Stimulated activated CD4-positive, alpha-beta T cell treated with anti-CD3 and anti-CD28 coated beads, Interleukin-12 subunit alpha, Interleukin-12 subunit beta, amount 100 ng/mL, for 24 hours (primary cell): ENCODE measurements at places on chromosomes 16 and 17.

GRCh38 chr17:70484050-70484449, 314.7 kb downstream of the KCNJ2 start:
- DNase-seq = no peak

DNA sequence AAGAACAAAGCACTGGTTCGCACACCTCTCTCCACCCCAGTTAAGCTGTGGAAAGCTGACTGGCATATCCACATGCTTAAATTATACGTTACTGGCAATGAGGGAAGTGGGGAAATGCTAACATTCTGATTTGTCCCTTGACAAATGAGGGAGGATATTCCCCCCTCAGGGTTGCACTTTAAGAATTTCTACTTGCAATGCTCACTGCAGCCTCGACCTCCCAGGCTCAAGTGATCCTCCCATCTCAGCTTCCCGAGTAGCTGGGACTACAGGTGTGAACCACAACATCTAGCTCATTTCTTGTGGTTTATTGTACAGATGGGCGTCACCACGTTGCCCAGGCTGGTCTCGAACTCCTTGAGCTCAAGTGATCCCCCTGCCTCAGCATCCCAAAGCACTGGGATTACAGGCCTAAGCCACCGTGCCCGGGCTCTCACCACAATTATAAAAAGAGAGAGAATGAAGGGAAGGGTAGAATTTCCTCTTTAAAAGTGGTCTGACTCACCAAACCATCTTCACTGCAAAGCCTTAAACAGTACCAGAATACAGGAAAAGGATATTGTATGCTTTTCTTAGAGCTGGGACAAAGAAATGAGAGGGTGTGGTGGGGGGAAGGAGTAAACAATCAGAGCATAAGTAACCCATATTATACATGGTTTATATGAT, 38.9 kb downstream of the KANSL1 start:
- no peak for DNase-seq

- DNase-seq = peak; percentile 70
These were observed 3.2 kb downstream of the MYL11 start for GRCh38 chr16:30377812-30378235.

DNA sequence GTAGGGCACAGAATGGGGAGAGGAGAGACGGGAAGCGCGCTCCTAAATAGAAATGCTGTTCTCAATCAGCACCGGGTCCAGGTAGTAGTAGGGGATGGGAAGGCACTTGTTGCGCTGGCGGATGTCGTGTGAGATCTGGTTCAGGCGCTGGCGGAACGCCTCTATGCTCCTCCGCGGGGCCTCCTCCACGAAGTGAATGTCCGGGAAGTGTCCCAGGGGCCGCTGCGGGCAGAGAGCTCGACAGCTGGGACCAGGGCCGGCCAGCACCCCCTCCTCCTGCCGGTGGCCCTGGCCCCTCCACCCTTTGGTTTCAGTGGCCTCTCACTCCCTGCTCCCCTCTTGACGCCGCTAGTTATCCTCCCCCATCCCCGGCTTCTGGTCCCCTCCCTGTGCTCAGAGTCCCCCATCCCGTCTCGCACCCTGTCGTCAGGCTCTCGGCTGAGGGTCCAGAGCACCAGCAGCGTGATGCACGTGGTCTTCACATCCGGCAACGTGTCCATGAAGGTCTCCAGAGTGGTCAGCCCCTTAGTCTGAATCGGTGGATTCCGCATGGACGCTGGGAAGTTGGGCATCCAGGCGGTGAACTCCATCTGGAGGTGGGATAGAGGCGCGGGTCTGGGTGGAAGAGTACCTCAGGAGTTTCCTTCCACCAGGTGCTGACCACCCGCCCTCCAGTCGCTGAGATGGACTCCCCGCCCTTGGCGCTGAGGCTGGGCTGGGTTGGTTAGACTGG, 14.6 kb downstream of the ALOX12B start:
- DNase-seq = no peak

DNA sequence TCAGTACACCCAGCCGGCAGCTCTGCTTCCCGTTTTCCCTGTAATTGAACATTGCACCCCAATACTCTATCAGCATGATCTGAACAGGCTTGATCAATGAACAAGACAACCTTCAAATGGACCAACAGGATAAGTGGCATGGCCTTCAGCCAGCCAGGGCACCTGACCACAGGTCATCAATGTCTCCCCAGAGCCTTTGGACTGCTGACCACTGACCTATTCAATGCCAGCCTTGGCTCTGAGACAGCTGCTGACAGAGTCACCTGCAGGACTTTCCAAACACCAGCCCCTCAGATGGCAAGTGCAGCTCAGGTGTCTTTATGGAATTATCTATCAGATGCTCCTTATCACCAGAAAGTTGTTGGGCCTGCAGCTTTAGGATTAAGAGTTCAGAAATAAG, 462.9 kb upstream of the ASIC2 start:
- no peak for DNase-seq

DNA sequence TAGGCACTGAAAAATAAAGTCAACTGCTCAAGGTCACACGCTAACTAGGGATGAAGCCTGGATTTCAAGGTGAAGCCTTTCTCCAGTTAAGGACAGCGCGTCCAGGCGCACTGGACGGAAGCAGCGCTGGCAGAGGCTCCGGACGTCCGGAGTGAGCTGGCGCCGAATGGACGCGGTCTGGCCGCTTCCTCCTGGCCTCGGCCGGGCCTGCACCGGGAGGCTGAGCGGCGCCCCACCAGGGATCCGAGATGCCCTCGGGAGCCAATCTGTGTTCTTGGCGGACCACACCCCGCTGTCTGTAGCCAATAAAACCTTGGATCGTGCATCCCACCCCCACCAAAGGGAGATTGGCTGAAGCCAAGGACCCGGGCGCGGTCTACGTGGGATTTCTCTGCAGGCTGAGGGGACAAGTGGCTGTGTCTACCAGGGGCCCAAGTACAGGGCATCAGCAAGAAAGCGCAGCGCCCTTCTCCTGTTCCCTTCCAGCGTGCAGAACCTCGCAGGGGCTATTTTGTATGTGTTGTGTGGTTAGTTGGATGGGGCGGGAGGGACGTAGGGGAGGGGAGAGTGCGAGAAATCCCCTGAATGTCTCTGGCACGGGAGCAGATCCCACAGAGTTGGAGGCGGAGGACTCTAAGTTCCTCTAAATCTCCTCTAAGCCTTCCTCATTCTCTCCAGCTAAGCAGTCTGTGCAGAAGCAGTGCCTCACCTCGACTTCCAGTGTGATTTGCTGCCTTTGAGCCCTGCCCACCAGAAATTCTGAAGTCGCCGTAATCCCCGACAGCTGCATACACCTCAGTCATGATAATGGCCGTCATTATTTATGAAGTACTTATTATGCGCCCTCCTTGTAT, 2.5 kb upstream of the AKAP10 start:
- DNase-seq = no peak

GRCh38 chr16:73670836-73671820, 623.2 kb upstream of the ZFHX3 start:
- no peak for DNase-seq

- peak; percentile 57 for DNase-seq
These were observed 63.1 kb downstream of the MYO18A start for GRCh38 chr17:29116804-29117753.

DNA sequence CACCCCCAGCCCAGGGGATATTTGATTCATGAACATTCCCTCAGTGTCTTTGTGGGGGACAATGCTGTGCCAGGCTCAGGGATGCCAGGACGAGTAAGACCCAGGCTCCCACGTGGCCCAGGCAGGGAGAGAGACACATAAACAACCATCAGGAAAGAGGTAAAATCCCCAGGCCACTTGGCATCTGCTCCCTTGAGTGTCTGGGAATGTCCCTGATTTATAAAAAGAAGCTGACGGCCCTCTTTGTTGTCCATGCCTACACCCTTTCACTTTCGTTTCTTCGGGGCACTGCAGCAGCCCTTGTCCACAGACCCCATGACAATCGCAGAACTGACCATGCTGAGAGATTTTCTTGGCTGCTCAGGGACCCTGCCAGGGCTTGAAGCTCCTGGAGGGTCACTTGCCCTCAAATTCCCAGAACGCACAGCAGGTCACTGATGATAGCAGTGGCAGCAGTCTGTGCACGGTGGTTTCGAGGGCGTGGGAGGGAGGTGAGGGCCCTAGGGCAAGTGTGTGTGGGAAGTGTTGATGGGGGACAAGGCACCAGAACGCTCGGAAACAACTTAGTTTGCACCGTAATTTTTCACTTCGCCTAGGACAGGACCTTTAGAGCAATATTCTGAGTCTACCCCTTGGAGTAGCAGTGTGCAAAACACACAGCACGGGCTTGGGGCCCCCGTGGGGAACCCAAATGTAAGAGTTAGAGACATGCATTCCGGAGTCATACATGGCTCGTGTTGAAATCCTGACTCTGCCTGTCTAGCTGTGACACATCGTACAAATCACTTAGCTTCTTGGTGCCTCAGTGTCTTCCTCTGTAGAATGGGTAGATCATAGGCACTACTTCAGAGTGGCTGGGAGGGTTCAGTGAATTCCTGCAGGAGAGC, 4.7 kb downstream of the NOD2 start:
- peak; percentile 61 for DNase-seq

DNA sequence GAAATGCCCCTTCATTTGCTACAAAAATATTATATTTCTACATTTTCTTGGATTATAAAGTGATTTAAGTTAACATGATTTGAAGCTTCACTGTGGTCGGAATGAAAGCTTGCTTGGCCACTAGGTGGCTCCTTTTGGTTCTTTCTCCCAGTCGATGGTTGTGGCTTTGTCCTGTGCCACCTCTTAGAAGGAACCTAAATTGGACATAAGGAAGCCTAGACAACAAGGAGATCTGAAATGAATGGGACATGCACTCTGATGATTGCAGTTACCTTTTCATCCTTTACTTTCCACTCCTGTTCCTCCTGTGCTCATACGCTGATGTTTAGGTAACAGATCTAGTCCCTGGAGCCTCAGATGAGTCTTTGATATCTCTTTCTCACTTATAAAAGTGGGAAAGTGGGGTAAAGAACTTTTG, 39.2 kb downstream of the FTO start:
- no peak for DNase-seq

DNA sequence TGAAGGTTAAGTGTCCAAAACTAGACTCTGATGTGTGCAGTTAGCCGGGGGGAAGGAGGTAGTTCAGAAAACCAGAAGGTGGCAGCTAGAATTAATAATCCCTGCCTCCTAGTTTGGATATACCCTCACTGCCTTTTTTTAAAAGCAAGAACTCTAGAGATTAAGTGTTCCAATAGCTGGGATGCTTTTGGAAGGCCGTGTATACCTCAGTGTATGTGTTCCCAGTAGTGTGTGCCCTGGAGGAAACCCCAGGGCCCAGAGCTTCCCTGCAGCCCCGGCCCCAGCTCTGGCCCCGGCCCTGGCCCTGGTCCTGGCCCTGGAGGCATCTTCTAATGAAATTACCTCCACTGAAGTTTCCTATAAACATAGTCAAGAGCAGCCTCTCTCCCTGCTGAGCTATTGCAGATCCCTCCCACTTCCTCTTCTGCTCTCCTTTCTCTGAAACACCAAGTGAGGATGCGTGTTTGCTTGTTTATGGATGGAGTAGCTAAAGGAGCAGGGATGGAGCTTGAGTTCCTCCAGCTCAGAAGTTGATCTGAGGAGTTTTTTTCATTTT, 130.7 kb downstream of the PRKCA start:
- DNase-seq = no peak

- DNase-seq = no peak
These were observed 39.3 kb downstream of the LITAFD start for GRCh38 chr16:8921347-8921984.

DNA sequence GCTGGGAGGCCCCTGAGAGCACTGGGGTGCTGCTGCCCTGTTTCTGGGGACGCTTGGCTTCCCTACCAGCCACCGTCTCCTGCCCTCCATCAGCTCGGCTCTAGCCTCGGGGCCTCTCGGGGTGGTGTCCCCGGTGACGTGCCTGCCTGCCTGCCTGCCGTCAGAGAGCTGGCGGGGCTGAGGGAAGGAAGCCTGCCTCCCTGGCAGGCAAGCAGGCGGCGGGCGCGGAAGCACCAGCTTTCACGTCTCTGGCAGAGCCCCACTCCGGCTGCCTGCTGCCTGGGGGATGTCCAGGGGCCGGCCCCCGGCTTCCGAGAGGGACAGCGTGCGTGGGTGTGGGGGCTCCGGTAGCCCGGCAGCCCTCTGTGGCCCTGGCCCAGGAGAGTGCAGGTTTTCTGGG, 9.3 kb downstream of the CENPX start:
- DNase-seq = no peak

GRCh38 chr16:68274441-68274840, 10.1 kb downstream of the SLC7A6 start:
- no peak for DNase-seq

DNA sequence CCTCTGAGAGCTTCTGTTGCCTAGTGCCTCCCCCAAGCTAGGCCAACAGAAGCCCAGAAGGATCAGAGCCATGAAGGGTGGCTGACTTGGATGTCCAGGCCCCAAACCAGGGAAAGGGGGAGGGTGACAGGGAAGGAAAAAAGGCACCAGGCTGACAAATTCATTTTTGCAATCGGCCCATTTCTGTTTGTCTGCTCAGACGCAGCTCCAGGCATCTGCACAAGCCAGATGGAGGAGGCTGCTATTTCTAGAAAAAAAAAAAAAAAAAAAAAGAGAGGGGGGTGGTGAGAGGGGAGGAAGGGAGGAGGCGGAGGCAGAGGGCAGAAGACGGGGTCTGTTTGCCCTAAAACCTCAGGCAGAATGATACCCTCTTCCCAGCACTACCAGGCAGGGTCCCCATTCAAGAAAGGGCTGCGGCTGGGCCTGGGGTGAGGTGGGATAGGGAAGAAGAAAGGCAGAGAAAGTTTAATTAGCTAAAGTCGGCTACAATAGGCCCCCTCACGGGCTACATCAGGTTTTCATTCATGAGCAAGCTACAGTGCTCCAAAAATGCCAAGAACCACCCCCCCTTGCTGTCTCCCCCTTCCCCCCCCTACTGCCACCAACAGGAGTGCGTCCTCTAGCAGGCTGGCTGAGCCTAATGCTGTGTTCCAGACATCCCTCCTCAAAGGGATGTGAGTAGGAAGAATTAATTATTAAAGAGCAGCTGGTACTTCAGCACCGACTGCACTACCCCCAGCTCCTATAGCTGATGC, 2.4 kb downstream of the HDAC5 start:
- no peak for DNase-seq

DNA sequence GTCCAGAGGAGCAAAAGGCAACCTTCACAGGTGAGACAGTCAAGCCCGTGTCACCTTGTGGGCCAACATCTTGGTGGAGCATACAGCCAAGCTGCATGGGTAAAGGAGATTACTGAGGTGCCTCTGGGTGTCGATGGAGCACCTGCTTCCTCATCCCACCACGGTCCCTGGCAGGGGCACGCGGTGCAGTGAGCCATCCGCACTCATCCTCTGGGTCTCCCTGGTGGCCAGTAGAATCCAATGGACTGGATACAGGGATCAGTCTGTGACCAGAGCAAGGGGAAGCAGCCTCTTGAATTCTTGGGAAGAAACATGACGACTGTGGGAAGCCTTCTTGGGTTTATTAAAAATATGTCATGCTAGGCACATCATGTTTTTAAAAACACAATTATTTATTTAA, 4.8 kb upstream of the WSCD1 start:
- no peak for DNase-seq

DNA sequence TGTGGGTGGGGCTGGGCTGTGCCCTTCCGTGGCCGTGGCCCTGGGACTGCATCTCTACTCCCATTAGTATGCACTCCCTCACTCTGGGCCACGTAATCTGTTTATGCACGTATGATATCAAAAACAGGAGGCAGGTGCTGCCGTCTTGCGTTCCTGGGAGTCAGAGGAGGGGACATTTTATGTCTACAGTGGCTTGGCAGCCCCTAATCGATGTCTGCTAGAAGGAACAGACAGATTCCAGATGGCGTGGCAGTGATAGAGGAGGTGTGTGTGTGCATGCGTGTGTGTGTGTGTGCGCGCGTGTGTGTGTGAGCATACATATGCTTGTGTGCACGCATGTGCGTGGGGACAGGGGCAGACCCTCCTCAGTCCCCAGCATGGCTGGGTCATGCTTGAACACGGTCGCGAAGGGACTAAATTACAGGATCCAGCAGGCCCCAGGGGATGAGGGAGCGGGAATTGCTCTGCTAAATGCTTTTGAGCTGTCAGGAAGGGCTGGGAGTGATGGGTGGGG, 44.7 kb downstream of the SREBF1 start:
- no peak for DNase-seq
